Stimulated activated CD4-positive, alpha-beta T cell treated with anti-CD3 and anti-CD28 coated beads, TNF-alpha, amount 100 ng/mL, for 4 hours (primary cell): ENCODE measurements at places on chromosomes 2 and 18.

DNA sequence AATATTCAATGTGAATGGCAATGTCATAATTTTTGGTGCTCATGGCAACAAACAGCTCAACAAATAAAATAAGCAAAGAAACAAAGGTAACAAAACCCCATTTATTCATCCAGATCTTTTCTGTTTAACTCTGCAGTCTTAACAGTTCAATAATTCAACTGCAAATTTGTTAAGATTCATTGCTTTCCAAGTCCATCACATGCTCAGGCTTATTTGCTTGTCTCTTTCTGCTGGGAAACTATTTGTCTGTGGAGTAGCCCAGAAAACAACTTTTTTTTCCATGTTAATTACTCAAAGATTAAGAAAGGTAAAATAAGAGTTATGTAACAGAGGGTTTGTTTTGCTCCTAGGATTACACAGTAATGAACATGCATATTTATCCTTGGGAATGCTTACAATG lies 92.6 kb upstream of the PNPT1 start:
- DNase-seq = no peak

- DNase-seq = no peak
Measured at GRCh38 chr2:184555352-184555751, 43.0 kb upstream of the ZNF804A start.

DNA sequence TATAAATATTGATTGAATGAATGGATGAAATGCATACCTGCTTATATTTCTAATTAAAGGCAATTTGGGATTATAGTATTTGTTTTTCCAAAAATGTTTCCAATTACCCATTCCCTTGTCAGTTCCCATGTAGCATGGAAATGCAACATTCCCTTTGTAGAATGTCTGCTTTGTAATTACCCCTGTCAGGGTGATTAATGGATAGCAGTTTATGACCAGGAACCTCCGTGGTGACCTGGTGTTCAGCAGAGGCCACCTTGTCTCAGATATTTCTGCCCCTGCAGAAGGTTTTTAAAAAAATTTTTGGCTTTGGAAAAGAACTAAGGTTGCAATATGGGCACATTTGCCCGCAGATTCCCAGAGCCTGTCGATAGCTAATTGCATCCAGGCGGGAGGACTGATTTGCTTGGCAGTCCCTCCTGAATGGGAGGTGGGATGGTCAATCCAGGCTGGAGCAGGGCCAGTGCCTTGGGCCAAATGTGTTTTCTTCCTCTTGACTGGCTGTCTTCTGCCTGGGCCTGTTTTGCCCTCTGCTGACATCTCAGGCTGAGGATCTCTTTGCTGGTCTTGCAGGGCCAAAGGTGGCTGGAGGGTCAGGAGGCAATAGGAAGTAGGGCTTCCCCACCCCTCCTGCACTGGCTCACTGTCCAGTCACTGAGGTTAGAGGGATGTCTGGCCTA lies 82.1 kb downstream of the TMEM182 start:
- DNase-seq = no peak

DNA sequence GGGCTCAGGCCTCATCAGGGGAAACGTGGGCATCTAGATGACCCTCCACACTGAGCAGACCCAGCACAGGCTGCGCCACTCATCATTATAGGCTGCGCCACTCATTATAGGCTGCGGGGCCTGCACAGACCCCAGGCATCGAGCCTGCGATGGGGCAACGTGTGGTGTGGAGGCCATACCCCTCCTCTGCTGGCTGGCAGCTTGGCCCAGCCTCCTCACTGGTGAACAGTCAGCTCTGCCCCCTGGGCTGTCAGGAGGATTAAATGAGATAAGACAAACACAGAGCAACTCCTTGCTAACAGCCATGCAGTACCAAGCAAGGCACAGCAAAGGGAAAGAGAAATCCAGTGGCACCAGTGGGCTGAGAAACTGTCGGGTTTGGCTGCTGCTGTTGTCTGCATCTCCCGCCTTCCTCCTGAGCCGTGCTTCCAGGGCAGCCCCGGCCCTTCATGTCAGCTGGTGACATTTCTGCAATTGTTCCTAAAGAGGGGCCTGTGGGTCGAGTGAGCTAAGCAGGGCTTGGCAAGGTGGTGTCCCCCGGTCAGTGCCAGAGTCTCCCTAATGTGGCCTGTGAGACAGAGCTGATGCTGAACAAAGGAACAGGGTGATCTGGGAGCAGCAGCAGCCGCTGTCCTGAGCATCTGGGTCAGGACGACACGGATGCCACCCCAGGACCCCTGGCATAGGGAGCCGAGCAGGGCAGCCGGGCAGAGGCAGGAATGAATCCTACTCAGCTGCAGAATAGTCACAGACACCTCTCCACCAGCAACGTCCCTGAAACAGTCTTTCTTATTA lies 48.7 kb downstream of the RRM2 start:
- DNase-seq = no peak

- no peak for DNase-seq
Measured at GRCh38 chr2:166892397-166892796, 4.1 kb downstream of the XIRP2 start.

DNA sequence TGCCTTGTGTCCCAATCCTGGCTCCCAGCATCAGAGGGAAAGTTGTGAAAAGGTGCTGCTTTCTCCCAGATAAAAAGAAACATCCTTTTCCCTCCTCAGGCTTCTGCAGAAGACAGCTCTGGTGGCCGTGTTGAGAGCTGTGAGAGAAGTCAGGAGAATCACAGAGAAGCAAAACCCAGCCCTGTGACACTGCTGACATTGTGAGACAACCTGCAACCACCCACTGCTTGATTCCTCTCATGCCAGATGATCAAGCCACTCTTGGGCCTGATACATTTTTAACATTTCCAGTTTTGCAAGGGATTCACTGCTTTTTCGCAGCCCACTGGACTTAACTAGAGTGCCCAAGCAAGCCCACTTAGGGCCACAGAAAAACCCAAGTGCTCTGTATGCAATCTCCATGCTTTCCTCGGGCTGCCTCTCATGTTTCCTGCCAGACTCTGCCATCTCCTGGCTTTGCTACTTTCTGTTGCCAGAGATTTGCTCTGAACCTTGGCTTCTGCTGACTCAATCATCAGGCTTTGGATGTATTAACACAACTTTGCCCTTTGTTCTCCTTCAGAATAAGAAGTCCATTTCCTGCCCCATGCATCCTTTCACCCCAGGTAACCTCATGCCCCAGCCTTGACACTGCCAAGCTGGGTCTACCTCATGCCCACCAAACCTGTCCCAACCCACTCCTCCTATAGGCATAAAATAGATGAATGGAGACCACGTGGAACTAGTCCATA lies 24.9 kb upstream of the TTR start:
- DNase-seq = no peak

DNA sequence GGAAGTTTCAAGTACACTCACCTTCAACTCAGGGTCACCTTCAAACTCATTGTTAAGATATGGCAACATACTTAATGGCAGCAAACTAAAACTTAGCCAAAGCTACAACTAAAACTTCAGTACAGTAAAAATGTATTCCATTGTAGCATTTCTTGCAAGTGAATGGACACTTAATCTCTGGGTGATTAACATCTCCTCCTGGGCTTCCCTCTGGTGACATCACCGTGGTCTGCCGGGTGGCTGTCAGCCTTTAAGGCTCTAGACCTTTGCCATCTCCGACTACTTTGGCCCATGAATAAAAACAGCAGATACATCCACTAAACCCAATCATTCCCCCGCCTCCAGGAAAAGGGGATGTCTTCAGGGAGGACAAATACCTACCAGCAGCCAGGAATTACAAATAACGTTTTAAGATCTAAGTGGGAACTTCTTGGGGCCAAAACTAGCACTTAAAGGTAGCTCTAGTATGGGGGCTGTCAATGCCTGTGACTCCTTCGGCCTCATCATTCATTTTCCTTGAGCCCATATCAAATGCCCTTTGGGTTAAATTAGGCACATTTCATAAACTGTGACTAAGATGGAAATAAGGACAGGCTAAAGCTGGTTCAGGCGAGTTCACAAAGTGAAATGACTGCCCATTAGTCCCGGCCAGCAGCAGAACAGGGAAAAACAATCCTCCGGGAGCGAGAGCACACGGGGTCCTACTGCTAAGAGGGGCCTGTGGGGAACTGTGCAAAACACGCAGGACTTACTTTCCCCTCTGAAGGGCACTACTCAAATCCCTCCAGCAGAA lies 1.1 kb downstream of the TFCP2L1 start:
- no peak for DNase-seq

DNA sequence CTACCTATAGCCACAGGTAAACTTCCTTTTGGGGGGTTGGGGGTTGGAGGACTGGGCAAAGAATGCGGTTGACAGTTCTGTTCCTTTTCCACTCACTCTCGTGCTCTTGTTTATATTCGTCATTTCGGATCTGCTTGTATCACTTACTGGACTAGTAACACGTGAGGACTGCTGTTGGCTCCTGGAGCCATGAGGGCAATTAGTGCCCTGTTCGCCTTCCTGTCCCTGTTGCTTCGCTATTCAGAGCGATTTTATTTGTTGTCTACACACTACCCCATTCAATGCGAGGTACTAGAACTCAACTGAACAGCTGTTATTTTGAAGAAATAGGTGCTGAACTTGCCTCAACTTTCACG lies 1.1 kb downstream of the KCNJ3 start:
- DNase-seq = no peak

GRCh38 chr18:50720325-50720674 lies 99.5 kb downstream of the MRO start:
- DNase-seq = no peak

GRCh38 chr2:176156807-176157498 lies at the start of gene HOXD3:
HOXD3 (plus strand) TSS chr2:176157307; CDS start chr2:176169115, 11,808 bp downstream.
- DNase-seq = no peak

- DNase-seq = no peak
Measured at GRCh38 chr18:32346671-32347070, 124.0 kb downstream of the GAREM1 start.

DNA sequence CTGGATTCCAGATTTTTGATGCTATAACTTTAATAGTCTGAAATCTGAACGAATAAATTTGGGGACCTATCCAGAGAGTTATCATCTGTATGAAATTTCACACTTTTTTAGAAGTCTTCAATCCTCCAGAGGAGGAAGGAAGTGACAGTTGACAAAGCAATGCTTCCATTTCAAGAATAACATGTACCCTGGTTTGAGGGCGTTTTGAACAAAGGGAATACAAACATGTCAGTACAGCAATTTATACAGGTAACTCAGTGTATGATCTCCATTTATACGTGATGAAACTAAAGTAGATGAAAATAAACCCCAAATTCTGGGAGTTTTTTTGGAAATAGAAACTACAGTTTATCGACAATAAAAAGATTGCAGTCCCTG lies 42.2 kb downstream of the CIB4 start:
- DNase-seq = no peak

DNA sequence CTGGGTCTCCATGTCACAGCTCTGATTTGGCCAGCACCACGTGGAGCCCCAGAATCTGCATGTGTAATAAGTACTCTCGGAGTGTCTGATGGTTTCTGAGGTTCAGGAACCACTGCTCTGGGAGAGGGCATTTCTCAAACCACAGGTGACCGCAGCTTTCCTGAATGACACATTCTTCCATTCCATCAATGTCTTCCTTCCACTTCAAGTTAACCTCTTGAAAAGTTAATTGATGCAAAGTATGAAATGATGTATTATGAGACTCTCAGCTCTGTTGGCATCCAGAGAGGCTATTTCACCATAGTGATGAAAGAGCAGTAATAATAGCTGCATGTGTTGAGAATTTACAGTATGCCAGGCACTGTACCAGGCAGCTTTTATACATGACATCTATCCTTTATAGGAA lies 61.3 kb upstream of the CRIM1 start:
- no peak for DNase-seq

DNA sequence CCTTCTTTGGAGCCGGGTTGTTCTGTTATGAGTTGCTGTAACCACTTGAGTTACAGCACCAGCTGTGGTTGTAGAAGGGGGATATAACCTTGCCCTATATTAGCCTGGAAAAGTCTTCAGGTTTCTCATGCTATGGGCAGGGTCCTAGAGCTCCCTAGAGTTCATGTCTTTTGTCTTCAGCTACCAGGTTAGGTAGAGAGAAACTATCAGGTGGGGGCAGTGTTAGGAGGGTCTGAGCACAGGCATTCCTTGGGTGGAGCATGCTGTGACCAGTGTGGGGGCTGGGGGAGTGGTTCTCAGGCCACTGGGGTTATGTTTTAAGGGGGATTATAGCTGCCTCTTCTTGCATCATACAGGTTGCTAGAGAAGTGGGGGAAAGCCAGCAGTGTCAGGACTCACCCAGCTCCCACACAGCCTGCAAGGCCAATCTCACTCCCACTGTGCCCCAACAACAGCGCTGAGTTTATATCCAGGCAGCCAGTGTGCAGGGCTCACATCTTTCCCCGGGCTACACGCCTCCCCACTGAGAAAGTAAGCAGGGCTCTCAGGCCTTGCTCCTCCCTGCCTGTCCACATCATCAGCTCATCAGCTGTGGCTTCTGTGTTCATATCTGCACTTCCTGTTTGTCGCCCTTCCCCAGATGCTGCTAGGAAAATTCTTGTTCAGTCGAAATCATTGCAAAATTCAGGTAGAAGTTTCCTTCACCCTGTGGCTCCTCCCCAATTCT lies 133.8 kb upstream of the NRXN1 start:
- DNase-seq = no peak

DNA sequence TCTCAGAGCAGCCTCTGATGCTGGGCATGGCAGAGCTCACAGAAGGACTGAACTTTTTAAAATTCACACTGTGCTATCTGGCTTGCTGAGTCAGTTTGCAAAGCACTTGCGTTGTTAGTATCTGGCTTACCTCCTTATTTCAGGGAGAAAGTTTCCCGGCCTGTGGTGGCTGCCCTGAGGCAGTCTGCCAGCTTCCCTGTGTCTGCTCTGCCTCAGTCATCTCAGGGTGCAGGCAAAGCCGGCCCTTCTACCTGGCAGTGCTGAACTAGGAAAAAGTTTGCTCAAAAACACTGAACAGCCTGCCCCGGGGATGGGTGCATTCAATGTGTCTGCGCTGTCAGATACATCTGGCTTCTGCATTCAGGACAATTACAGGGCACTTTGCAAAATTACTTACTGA lies 90.2 kb upstream of the UXS1 start:
- no peak for DNase-seq

- no peak for DNase-seq
Measured at GRCh38 chr2:128403814-128404708, 85.4 kb upstream of the HS6ST1 start.

DNA sequence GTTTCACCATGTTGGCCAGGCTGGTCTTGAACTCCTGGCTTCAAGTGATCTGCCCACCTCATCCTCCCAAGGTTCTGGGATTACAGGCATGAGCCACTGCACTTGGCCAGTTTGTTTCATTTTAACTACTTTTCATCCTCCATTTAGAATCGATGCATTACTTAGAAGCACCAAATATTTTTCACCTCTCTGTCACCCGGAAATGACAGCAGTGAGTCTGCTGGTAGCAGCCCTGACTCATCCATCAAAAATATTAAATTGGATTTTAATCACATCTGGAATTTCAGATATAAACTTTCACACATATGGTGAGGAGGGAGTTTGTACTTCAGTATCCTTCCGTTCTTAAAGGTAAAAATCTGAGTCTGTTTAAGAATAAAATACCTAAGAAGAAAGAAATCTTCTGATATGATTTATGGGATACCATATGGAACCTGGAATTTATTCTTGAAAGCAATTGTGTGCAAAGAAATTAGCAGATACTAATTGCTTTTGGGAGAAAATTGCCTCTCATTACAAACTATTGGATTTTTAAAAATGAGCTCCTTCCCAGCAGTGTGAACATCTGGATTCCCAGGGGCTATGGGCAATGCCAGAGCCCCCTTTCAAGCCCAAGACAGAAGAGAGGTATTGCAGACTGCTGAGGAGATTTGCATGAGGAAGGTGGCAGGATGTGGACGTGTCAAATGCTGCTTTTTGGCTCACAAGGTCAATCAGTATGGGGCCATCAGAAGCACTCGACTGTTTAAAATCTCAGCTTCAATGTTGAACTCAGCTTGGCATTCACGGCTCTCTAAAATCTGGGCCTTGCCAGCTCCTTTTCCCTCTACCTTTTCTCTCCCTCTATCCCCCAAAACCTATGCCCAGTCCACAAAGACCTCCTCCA lies 279.5 kb upstream of the SIX2 start:
- no peak for DNase-seq
